ENCODE measurements at places on chromosomes 4 and X.

DNA sequence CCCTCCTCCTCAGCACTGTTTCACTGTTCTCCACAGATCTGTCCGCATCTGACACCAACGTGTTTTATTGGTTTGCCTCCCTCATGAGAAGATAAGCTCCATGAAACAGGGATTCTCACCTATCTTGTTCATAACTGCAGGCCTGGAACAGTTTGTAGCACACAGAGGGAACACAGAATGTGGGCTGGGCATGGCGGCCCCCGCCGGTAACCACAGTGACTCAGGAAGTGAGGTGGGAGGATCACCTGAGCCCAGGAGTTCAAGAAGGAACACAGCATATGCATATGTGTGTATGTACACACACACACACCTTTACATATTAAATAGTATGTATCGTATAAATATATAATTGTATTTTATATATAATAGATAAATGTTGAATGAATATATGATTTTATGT lies 168.6 kb downstream of the AFAP1 start:
- DNase-seq, result no peak

DNA sequence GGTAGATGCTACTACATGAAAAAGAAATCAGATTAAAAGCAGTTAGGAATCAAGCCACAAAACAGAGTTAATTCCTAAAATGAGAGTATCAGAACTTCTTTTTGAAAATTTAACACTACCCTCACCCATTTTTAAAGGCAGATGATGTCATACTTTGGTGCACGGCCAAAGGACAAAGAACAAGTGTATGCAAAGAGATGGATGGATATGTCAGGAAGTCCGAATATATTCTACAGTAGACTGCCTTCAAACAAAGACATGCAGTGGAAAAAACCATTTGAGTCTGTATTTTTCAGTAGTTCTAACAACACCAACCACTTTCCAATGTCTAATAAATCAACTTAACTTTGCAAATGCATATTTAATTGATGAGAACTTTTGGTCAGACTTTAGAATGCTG lies 2.2 kb downstream of the AIFM1 start:
- no peak for DNase-seq

GRCh38 chr4:138775890-138776289 lies 239.7 kb upstream of the NOCT start:
- DNase-seq, result no peak

DNA sequence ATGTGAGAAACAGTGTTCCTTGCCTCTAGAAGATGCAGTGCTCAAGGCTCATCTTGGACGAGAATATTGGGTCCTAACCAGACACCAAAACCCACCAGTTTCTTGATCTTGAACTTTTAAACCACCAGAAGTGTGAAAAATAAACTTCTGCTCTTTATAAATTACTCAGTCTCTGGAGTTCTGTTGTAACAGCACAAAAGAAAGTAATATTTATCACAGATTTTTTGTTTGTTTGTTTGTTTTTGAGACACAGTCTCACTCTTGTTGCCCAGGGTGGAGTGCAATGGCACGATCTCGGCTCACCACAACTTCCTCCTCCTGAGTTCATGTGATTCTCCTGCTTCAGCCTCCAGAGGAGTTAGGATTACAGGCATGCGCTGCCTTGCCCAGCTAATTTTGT lies 371.1 kb upstream of the NDST4 start:
- DNase-seq, result no peak

DNA sequence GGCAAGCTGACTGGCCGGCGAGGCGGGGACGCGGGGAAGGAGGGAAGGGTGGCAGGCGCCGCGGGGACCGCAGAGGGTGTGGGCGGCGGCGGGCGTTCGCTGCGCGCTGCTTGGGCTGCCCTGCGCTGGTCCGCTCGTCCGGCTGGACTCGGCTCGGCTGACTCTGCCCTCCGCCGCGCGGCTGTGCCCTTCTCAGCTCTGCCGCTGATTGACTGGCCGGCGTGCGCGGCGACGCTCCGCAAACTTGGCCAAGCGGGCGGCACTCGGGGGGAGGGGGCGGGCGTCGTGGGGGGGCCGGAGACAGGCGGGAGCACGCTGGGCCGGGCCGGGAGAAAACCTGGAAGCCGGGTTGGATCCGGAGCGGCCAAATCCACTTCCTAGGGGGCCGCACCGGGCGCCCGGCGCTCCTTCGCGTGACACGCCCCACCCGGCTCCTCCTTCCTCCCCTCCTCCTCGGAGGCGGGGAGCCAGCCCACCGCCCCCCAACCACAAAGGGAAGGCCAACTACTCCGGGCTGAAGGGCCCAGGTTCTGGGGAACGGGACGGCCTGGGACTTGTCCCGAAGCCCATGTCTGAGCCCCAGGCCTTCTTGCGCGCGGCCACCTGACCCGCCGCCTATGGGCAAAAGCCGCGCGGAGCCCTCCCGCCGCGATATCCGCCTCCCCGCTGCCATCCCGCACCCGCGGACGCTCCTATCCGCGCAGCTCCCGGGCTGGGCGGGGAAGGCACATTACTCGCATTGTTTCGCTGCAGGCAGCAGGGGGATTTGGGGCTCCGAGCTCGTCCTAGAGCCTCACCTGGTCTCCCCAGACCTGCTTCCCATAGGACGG lies at the start of gene GPC4:
Gene GPC4 (minus strand): TSS at position 214 of the 830 bp plus-strand sequence. CDS start 524 bp downstream, outside the sequence.
- no peak for DNase-seq

DNA sequence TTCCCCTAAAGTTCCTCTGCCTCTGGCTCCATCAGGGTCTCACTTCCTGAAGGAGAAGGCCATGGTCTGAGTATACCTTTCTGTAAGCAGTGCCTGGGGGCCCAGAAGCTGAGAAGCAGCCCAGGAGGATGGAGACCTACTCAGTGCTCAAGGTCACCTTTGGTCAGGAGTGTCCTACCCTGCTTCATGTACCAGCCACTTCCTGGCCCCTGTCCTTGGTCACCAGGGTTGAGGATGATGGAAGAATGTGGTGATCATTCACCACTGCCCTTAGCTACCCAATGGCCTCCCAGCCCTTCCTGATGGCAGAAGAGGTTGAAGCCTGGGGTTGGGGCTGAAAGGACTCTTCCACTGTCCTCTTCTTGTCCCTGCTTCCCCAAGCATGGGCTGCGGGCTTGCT lies 9.0 kb upstream of the MFAP3L start:
- DNase-seq, result no peak

DNA sequence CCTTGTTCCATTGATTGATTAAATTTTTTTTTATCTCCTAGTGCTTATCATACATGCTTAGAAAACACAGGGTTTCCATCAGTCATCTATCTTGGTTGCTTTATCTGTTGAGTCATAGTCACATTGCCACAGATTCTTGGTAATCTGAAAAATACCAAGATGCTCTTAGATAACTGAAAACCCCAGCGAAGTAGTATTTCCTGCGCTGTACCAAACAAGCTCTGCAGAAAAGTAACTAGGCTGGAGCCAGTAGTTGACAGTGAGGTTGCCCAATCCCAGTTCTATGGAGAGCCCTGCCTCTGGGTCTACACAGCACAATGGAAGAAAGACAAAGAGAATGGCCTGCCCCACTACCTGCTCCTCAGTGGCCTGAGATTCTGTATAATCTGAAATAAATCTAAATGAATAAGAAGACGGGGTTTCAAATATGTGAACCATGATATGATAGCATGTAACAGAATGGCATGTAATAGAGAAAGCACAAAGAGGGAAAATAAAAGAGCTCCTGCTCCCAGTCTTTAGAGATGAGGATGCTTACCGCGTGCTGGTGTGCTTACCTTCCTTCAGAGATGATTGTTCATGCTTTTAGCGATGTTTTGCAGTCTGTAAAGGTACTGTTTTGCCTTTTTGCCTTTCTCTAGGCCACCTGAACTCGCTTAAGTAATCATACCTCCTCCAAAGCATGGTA lies 55.3 kb upstream of the RAPGEF2 start:
- no peak for DNase-seq

- no peak for DNase-seq
Measured at GRCh38 chrX:106615041-106615440, 3.3 kb downstream of the RADX start.

DNA sequence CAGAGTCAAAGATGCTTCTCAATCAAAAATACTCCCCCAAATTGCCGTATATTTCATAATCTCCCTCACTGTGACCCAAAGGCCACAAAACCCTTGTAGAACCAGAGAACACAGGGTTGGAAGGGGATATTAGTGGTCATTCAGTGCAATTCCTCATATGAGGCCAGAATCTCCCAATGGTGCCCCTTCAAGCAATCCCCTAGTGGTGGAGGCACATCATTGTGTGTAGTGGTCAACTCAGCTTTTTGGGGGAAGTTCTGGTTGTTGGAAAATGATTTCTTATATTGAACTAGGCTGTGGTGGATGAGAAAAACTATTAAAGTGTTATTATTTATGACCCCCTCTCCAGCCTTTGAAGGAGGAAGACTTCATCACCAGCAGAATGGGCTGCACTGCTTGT lies 17.6 kb upstream of the BOD1L1 start:
- DNase-seq, result no peak

DNA sequence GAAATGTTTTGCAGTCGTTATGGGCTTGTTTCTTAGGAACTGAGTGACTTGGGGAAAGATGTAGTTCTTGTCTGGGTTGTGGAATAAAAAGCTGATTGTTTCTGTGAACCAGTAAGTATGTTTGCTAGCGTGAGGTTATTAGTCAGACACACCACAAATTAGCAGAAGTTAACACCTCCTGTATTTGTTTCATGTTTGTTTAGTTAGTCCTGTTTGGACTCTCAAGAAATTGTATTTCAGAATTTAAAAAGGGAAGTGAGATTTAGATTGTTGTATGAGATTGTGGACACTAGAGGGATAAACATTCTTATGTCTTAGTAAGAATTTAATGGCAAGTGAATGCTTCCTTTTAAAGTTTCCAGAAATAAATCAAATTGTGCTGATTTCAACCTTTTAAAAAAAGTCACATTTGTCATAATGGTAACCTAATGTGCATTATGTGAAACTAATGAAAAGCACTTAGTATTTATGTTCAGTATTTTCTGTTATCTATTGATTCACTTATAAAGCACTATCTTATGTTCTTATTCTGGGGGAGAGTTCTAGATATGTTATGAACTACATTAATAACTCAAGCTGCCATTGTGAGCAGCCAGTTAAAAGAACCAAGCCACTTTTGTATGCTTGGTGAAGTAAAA lies 25.6 kb downstream of the ATP10D start:
- no peak for DNase-seq

- DNase-seq, result no peak
Measured at GRCh38 chrX:97039363-97040029, 155.8 kb downstream of the RPA4 start.

GRCh38 chr4:136725286-136726081 lies 806.8 kb downstream of the PCDH18 start:
- DNase-seq, result no peak

- DNase-seq, result no peak
Measured at GRCh38 chrX:50000937-50001542, 78.6 kb downstream of the CLCN5 start.

DNA sequence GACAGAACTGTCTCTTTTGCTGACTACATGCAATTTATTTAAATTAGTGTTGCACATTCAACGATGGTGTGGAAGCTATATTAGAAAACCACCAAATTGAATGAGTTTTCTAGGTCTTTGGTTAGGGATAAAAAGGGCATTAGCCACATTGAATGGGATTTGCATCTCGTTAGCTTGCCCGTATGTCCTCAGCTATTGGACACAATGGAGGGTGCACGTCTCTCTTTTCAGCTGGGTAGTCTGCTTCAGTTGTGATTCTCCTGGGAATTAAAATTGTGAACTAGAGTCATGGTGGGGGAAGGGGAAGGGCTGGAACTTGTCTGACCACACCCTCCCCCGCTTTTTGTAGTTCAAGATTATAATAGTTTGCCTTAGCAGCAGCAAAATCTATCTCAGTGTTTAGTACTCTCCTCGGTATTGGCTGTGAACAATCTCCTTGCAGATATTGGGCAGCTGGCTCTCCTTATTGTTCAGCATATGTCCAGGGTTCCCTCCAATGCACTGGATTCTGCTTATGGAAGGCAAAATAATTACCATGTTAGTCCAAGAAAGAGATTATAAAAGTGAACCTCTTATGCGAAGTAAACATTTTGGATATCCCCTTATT lies 23.3 kb downstream of the TRIM2 start:
- no peak for DNase-seq

DNA sequence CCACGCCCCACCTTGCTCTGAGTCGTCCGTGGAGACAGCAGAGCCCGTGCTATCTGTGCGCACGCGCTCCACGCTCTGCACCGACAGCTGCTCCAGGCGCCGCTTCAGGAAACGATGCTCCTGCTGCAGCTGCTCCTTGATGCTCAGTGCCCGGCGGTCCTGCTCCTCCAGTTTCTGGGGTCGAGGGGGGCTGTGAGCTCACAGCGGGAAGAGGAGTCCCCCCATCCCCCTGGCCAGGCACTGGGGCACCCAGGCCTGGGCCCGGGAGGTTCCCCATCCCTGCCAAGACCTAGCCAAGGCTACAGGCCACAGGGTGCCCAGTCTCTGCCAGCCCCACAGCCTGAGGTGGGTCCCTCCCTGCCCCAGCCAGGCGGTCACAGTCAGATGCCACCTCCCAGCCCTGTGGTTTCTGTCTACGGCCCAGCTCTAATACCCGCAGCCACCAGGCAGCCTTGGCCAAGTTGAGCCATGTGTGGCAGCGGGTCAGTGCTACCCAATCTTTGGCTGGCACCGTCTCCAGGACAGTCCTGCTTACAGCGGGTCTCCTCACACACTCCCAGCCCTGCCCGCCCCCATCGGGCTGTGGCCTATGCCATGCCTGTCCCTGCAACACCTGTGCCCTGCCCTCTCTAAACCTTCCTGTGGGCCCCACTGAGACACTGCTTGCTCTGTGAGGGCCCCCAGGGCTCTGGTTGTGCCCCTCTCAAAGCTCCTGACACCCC lies 9.3 kb upstream of the HAUS3 start:
- no peak for DNase-seq

DNA sequence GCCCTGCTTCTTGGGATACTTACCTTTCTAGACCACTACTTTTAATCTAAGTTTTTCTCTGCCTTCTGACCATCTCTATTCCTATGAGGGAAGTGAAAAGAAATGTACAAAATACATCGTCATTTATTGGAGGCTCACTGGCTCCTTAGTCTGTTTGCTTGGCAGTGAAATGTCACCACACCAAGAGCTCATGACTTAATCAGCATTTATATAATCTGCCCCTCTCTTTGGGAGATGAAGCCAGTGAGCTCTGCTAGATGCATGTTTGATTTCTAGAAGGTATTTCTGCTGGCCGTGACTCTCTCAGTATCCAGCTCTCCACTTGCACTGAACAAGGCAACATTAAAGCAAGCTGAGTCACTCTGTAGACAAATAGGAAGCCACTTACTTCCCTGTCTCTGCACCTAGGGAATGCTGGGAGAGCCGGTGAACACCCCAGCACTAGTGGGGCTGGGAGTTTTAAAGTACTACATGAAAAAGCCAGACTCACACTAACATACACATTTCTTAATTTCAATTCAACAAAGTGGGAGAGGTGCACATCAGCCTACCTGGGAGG lies 79.1 kb downstream of the MID1IP1 start:
- DNase-seq, result no peak

GRCh38 chrX:150942942-150943594 lies 40.1 kb upstream of the HMGB3 start:
- no peak for DNase-seq
